ENCODE measurements at places on chromosomes 3 and 15.

DNA sequence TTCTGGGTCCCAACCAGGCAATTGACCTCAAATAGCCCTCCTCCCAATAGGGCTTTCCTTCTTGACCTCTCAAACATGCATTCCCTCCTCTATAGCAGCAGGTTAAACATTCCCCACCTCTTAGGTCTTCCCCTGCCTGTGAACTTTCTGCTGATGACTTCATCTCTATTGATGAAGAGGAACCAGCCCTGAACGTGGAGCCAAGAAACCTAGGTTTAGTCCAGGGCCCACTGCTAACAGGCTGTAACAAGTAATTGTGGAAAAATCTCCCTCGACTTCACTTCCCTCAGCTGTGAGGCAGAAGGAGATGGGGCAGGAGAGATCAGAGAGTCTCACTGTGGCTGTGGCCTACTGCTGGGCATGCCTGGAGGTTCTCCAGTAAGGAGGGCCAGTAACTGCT lies 24.7 kb downstream of the ILDR1 start:
- DNase-seq: no peak

DNA sequence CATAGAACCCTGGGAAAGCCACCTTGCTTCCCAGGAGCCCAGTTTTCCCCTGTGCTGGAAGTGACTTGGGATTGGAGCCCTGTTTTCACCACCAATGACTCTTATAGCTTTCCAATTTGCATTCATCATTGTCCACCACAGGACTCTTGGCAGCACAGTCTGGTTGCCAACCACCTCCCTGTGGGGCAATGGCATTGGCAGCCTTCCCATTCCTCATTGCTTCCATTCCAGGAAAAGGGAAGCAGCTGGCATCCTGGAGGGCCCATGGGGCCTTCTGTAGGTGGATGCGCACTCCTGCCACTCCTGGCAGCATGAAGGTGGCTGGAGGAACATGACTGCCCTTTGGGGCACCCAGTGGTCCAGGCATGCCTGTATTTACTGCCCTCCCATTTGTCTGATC lies 57.7 kb downstream of the FEM1B start:
- no peak for DNase-seq

- DNase-seq: no peak
These were observed 155.4 kb downstream of the PDZRN3 start for GRCh38 chr3:73469331-73469730.

- no peak for DNase-seq
These were observed 146.3 kb downstream of the ANXA2 start for GRCh38 chr15:60251300-60252070.

DNA sequence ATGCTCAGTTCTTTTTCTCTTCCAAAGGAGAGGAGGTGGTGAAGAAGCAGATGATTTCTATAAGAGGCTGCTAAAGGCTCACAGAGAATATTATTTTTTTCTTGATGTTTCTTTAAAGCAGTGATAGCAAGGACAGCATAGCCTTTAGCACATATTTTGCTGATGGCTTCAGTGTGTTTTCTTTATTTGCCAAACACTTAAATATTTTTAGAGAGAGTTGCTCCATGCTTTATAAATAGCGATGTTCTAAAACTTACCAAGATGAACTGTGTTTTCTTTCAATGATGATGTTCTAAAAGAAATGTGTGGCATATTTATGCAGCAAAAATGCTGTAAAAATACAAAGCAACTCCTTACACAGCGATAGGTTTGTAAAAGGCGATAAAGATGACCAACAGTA lies 11.8 kb upstream of the KCNAB1 start:
- DNase-seq: no peak

- peak; percentile 55 for DNase-seq
These were observed 92.9 kb downstream of the MCTP2 start for GRCh38 chr15:94324117-94324826.
